ENCODE measurements at places on chromosomes 2 and 18.

GRCh38 chr2:149156971-149157740 is 118.7 kb downstream of the LYPD6B start:
- no peak for DNase-seq

GRCh38 chr2:134639265-134639664 is 79.5 kb downstream of the TMEM163 start:
- no peak for DNase-seq

DNA sequence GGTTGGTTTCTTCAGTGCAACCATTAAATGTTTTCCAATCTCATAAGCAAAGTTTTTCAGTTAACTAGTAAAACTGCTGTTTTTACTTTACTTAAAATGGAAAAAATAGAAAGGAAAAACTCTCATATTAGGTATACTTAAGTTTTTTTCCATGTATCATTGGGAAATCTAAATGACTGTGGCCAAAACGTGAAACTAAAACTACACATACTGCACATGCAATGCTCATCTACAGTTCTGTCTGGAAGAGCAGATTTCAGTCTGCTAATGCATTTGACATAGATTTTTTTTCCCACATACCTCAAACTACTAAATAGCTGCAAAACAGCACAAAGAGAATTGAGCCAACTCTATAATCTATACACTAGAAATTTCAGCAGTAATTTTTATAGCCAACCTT is 62.6 kb downstream of the COL5A2 start:
- no peak for DNase-seq

DNA sequence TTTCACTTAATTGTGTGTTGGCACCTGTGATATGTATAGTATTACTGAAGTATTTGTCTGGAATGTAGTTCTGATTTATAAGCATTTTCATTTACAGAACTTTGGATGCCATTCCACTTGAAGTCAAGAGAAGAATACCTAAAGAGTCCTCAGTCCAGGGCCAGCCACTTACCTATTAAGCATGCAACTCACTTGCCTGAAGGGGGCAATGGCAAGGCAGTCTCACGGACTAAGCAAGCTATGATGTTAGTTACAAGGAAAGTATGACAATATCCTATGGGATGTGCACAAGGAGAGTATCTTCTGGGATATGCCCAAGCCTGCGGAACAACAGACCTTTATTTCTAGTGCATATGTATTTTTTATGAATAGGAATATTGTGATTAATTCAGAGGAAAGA is 369.4 kb upstream of the GCFC2 start:
- no peak for DNase-seq

DNA sequence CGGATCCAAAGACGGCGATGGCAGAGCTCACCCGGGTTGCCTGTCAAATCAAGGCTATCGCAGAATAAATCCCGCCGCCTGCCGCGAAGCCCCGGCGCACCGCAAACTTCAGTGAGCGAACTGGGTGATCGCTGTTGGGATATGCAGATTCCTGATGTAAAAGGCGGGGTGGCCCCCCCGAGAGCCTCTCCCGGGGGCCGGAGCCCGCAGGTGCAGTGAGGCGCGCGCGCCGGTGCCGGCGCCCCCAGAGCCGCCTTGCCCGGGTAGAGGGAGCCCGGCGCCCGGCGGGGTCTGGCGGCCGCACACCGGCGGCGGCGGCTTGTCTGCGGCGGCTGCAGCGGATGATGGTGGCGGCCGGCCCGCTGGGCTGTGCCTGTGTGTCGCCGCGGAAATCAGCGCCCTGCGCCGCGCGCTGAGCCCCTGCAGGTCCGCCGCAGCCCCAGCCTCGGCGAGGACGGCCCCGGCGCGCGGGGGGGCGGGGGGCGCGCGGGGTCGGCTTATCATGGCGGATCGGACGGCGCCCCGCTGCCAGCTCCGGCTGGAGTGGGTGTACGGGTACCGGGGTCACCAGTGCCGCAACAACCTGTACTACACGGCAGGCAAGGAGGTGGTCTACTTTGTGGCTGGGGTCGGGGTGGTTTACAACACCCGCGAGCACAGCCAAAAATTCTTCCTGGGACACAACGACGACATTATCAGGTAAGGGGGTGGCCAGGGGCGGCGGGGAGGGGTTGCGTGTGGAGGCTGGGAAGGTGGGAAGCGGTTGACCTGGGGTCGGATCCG is 1.3 kb downstream of the EML6 start:
- peak; percentile 4 for DNase-seq

GRCh38 chr18:63774511-63774910 is 707 bp upstream of the SERPINB7 start:
- no peak for DNase-seq

DNA sequence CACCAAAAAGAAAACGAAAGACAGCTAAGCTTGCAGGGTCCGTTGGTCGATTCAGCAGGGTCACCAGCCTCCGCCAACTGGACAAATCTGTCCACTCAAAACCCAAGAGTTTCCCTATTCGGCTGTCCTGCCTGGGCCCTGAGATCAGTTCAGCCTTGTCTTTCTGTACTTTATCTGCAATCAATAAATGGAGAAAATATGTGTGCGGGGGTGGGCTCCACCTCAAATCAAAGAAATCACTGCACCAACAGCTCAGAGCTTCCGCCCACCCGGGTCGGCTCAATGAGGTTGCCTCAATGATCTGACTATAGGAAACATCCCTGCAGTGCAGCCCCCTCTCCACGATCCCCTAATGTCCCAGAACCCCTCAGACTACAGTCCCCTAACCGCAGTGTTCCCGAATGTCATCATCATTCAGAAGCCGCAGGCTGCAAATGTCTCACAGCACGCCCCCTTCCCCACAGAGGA is 447 bp downstream of the GGCX start:
- no peak for DNase-seq

DNA sequence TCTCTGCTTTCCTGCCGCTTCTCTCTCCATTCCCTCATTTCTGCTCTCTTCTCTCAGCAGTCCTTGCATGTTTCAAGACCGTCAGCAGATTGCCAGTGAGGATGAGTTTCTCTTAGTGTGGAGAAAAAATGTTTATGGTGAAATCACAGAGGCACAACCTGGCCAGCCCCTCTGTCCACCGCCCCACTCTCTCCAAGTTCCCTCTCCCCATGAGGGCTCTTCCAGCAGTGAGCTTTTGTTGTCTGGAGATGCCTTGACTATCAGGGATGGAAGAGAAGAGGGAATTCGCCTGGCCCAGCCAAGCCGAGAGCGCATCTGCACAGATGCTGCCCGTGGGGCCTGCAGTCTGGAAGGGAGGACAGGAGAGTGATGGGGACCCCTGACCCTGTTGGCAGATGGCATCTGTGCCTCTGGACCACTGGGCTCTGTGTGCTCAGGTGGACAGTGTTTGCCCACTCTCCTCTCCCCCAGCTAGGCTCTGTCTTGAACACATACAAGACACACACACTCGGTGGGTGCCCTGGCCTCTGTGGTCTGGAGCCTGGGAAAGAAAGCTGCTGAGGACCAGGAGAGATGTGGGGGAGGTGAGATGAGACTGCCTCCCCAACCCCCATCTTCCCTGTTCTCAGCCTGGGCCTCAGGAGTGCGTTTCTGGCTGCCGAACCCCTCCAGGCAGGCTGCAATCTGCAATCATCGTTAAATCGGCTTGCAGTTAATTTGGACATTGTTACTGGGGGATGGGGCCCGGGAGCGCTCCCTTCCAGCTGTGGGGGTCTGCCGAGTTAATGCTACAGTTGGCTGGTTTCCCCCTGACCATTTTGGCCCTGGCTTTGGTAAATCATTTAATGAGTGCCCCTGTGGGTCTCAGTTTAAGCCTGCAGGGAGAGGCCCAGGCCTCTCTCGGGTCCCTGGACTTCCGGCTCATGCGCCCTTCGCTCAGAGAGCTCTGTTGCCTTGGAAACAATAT is 4.5 kb downstream of the ITM2C start:
- DNase-seq, result no peak

GRCh38 chr2:187453078-187453641 is 5.1 kb upstream of the CALCRL start:
- peak; percentile 6 for DNase-seq

- no peak for DNase-seq
These were observed 109.7 kb downstream of the DOCK10 start for GRCh38 chr2:224932522-224932921.

DNA sequence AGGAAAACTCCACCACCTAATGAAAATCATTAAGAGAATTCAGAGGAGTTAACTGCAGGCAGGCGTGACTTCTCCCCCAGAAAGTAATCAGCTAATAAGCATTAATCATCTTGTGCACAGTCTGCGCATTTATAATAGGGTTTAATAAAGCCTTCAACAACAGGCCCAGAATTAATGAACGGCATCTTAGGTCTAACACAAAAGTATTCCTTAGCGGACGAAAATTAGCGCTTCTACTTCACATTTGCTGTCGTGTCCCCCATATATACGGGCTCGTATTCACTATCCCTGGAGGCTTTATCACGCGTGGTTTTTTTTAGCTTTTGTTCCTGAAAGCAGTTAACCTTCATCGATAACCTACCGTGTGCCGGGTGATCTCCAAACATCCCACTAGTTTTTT is 1.8 kb downstream of the ATP8B1 start:
- no peak for DNase-seq

GRCh38 chr2:12674644-12675328 is 42.0 kb upstream of the TRIB2 start:
- DNase-seq, result no peak

GRCh38 chr2:235305678-235306077 is 188.2 kb upstream of the AGAP1 start:
- no peak for DNase-seq

GRCh38 chr2:31192396-31192795 is 24.9 kb downstream of the CAPN14 start:
- no peak for DNase-seq

DNA sequence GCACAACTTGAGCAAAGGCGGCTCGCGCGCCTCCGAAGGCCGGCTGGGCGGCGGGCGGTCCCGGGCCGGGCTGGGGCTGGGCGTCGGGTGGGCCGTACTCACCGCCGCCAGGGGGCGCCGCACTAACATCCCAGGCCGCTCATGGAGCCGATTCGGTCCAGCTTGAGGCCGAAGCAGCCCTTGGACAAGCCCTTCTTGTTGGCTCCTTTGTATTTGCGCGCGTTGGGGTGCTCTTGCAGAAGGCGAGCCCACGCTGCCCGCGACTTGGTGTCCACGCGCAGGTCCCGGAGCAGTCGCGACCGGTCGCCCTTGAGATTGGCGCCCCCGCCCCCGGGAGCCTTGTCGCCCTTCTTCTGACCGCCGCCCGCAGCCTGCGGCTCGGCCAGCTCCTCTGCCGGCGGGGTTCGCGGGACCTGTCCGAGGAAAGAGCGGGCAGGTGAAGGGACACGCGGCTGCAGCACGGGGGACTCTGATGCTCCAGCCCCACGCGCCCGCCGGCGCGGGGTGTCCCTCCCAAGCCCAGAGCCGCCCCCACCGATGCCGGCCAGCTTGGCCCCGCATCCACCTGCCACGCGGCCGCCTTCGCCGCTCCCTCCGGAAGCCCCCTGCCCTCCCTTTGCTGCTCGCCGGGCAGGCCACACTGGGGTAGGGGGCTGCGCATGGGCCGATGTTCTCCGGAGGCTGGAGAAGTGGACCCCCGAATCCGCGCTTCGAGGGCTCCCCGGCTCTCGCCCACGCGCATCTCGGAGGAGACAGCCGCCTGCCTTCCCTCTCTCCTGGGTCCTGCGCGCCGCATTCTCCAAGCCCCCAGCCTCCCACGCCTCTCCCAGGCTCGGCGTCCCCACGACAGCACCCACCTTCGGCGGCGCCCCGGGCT is 655 bp downstream of the NPPC start:
- peak; percentile 45 for DNase-seq

- DNase-seq, result no peak
These were observed 99.4 kb upstream of the GALNT5 start for GRCh38 chr2:157158111-157158510.

DNA sequence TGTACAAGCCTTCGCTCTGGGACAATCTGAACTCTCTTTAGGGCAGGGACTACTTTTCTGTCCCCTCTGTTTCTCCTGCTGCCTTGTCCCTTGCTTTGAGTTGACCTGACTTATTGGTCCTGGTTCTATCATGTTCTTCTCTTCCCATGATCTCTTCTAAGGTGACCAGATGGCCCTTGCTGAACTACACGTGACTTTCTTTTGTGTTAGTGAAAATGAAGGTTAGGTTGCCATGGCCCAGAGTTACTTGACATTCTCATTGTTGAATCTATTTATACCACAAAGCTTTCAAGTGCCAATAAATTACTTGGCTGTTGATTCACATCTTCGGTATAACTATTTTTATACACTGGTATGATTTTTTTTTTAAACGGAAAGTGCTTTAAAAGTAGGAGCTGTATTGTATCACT is 24.4 kb downstream of the MRPL33 start:
- no peak for DNase-seq

GRCh38 chr18:65938592-65939372 is 188.0 kb downstream of the CDH7 start:
- DNase-seq, result no peak

DNA sequence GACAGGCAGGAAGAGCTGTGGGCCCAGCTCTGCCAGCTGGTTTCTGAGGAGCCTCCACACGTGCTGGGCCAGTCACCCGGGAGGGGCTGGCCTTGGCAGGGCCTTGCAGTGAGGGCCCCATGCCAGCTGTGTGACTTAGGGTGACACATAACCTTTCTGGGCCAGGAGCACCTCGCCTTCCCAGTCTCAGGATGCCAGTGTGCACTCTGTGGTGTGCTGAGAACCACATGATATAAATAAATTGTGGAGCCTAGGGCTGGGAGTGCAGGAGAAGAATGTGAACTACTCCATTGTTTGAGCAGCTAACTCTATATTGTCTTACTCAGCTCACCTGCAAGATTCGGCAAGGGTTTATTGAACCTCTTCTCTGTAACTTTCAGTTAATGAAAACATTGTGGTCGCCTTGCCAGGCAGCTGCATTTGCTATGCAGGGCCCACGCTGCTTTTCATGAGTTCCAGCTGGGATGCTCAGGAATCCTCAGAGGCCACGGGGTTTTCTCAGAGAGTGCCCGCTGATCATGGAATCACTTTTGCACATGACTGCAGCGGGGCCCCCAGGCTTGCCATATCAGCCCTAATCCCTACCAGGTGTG is 222.3 kb downstream of the SH3RF3 start:
- no peak for DNase-seq

DNA sequence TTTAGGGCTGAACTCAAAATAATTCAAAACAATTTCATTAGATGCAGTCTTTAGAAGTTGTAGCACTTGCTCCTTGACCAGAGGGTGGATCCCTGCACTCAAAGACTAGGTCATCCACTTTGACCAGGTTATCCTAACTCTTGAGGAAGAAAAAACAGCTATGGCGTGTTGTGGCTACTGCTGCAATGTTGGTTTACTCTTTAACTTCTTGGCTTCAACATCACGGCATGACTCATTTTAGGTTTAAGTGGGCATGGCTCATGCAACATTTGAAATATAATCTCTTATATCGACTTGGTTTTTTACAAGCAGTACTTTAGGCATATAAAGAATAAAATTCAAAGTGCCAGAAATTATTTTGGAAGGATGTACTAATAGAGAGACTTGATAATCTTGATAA is 35.4 kb downstream of the ANKRD29 start:
- no peak for DNase-seq

- no peak for DNase-seq
These were observed 3.3 kb upstream of the ABCA12 start for GRCh38 chr2:215141706-215142105.
